NCI-H1105 (cell line): ENCODE measurements at places on chromosomes 2 and 18.

GRCh38 chr2:134170294-134170693, 83.6 kb upstream of the MGAT5 start:
- DNase-seq, result no peak

GRCh38 chr2:79721966-79722365, 209.1 kb downstream of the CTNNA2 start:
- DNase-seq, result no peak

- DNase-seq, result no peak
Observed at GRCh38 chr2:98654699-98655495, 46.5 kb downstream of the UNC50 start.

GRCh38 chr2:159773426-159773825, 24.6 kb downstream of the CD302 start:
- no peak for DNase-seq

DNA sequence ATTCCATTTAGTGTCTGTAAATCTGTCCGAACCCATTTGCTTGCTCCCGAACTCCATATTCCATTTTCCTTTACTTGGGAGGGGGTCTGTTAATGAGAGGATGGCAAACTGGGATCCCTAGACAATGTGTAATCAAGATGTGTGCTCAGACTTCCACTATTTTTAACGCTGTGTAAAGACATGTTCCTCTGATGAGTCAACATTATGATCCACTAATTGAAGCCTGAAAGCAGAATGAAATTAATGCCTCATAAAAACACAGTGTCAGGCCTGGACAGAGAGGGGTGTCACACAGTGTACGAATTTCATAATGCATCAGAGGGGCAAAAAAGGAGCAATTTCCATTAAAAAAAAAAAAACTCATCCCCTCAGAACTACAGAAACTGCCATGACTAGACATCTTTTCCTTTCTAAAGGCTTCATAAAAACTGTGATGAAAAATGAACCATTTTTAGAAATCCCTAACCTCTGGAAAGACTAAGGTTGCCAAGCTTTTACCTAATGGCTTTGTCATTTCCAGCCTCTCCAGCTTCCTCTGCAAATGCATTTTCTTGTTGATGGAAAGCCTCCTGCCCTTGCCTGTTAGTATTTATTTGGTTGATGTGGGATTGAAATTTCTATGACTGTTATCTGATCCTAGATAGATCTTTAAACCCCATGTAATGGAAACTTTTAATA, 209.2 kb upstream of the DCC start:
- no peak for DNase-seq

DNA sequence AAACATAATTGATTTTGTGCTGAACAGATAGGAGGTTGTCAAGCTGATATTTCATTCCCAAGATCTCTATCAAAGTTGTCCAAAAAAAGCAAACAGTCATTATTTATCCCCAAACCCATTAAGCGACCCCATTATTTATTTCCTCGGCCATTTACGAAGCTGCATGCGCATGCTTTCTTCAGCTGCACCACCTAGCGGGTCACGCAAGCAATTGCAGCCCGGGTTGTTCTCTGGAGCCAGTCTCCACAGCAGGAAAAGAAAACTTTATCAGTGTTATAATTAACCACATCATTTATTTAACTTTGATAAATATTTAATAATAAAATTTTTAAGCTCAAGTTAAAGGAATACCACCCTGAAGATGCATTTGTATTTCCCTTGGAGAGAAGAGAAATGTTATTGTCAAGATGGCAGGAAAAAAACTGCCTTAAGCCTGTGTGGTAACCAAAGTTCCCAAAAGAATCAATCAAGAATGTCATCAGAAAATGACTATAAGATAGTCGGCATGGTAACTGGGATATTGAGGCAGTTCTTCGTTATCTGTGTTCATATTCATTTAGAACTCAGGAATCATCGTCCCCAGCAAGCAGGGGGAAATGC, 304.7 kb downstream of the FBXO15 start:
- peak; percentile 65 for DNase-seq

DNA sequence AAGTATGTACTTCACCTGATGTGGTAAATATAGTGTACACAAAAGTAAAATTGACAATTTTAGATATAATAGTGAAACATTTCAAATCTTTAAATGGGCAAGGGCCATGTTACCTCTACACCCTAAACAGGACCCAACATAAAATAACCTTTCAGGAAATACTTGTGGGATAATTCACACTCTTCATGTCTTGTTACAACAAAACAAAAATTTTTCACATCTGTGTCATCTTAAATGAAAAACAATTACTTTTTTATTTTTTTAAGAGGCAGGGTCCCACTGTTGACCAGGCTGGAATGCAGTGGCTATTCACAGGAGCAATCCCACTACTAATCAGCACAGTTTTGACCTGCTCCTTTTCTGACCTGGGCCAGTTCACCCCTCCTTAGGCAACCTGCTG, 42.1 kb downstream of the SRBD1 start:
- DNase-seq, result no peak

GRCh38 chr2:80299661-80300060, 4.9 kb downstream of the LRRTM1 start:
- DNase-seq, result no peak

GRCh38 chr2:3759331-3759730, 56.0 kb downstream of the DCDC2C start:
- DNase-seq, result no peak

GRCh38 chr2:41735476-41735875, 312.3 kb upstream of the PKDCC start:
- DNase-seq, result no peak

DNA sequence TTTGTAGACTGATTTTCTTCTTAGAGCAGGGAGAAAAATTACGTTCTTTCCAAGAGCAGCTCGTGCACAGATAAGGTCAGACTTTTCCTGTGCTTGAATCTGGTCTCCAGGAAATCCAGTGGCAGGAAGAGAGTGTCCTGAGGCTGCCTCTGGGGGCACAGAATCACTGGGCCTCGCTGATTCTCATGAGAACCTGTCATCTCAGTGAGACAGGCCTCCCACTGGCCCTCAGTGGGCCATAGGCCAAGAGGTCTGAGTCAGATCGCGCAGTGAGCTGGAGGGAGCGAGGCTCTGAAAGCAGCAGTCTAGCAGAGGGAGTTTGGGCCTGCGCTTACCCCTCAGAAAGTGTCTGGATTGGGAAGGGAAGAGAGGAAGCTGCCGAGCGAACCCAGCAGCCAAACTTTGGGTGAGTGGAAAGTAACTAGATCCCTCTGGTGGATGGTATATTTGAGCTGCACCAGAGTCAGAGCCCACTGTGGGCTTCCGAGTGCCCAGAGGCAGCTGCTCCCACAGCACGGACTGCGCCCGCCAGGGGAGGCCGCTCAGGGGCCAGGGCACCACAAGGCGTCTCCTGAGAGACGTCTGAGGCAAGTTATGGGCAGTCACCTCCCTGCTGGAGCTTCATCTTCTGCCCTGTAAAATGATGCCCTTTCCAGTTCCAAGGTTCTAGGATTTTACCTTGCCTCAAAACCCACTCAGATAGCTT, 8.2 kb downstream of the GDF7 start:
- no peak for DNase-seq

GRCh38 chr18:26383454-26384270, 157.4 kb downstream of the TAF4B start:
- peak; percentile 20 for DNase-seq

DNA sequence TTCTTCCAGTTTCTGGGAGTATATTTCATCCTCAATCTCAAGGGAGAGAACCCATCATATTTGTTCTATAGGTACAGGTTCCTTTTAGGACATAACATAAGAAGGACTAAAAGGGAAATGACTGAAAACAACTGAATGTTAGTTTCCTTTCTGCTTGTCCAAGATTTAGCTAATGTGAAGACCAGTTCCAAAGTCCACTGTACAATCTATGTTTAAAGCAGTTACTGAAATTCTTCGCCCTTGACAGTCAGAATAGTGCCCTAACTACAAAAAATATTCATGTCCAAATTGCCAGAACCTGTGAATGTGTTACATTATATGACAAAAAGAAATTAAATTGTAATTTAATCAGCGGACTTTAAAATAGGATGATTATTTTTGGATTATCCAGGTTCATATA, 466.3 kb upstream of the SETBP1 start:
- DNase-seq, result no peak

DNA sequence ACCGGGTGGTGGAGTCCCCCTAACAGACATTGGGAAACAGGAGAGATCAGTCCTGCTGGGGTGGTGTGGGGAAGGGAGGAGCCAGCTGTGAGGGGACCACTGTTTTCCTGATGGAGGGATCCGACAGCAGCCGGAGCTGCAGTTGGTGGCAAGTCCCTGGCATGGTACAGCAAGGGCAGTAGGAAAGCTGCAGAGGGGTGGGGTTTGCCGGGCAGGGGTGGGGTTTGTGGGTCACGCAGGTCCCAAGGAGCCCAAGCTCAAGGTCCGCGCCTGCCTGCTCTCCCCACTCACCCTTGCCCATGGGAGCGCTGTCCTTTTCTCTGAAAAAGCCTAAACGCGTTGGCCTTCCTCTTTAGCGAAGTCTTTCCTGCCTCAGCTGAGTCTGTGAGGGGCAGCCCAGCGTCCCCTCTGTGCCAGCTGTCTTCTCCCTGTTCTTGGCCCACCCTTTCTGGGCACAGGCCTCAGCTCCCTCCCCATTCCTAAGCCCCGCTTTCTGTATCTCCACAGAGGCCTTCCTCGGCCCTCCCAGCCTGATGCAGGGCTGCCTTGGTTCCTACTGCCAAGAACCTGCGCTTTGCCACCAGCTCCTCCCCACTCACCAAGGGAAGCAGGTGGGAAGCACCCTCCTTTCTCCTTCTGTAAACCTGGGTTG, 29.3 kb upstream of the INHBB start:
- no peak for DNase-seq

- DNase-seq, result no peak
Observed at GRCh38 chr2:54526226-54526879, 70.2 kb downstream of the SPTBN1 start.

- no peak for DNase-seq
Observed at GRCh38 chr2:237122214-237122666, 36.6 kb downstream of the COPS8 start.

DNA sequence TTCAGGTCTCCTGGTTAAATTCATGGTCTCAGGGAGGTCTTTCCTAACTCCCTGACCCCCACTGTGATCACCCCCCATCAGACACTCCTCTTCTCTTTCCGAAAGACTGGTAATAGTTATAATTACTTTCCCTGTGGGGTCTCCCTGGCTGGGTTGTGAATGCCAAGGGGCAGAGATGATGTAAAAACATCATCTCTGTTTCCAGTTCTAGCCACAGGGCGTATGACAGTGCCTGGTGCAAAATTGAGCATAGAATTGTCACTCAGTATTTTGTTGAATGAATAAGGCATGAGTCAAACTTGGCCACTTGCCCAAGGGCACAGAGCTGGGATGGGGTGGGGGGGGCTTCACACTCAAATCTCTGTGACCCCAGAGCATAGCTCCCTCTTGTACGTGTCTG, 65.2 kb downstream of the LTBP1 start:
- DNase-seq, result no peak

DNA sequence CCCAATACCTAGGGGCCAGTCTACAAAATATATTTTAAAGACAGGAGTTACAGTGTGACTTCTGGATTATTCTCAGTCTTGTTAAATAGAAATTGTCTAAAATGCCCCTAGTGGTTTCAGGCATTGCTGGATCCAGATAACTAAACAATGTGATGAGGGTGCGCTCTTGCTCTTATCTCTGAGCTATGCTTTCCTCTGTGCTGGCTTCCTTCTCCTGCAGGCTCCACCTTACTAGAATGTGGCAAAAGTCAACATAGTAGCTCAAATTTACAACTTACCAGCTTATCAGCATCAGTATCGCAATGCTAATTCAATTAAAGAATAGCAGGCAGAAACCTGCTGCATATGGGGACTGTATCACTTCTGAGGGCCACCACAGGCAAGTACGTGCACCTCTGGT, 61.3 kb upstream of the RNU4ATAC start:
- no peak for DNase-seq

- DNase-seq, result no peak
Observed at GRCh38 chr2:234458466-234458865, 38.4 kb downstream of the ARL4C start.

- no peak for DNase-seq
Observed at GRCh38 chr2:68420254-68420910, 46.7 kb downstream of the FBXO48 start.

DNA sequence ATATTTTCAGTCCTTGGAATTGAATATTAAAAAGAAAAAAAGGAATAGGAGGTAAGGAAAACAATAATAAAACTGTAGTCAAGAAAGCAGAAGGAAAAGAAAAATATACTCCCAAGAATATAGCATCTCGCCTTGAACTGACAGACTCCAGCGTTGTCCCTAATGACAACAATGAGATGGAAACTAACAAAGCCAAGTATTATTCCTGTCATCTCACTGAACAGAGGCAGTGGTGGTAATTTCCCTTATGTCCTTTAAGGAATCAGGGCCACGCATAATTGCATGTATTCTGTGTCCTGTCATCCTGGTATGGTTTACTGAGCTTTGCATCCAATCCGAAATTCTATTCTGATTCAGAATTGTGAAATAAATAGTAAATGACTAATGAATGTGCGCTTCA, 158.9 kb downstream of the LRRTM4 start:
- no peak for DNase-seq

- no peak for DNase-seq
Observed at GRCh38 chr2:86522711-86523110, 40.5 kb downstream of the CHMP3 start.

- DNase-seq, result no peak
Observed at GRCh38 chr2:234025466-234025865, 25.0 kb upstream of the SPP2 start.

- DNase-seq, result no peak
Observed at GRCh38 chr2:38524580-38524979, 78.1 kb downstream of the HNRNPLL start.

DNA sequence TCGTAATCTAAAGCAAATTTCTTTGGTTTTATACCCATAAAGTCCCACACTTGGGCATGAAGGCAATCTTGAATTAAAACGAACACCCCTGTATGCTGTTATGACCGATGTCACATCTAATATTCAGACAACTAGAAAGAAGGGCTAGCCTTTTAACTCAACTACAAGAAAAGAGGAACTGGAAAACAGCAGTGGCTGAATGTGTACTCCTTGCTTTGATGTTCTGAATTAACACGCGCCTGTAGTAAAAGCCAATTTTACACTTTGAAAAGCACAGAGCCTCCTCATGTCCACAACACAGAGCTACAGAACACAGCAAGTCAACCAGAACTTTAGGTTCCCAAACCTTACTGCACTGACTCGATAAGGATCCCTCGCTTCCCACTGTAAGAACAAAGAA, 147.6 kb downstream of the HDAC4 start:
- DNase-seq, result no peak

DNA sequence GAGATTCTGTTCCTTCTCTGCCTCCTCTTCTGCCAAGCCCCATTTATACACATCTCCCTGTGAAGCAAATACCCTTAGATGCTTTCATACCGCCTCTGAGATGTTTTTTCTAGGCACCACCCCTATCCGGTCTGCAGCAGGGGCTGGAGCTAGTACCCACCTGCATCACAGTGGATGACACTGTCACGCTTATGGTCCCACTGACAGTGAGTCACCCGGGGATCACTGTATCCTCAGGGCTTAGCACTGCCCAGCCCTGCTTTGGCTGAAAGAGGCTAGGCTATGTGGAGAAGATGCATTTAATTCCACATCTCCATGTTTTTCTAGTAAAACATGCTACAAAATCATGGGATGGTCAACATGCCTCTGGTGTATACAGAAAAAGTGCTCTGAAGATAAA, 9.9 kb downstream of the FABP1 start:
- no peak for DNase-seq

- no peak for DNase-seq
Observed at GRCh38 chr2:9990736-9991135, 39.2 kb downstream of the GRHL1 start.
